ENCODE measurements at places on chromosomes 4 and X. TPM values are rescaled to one million over a fixed set of nuclear protein-coding genes. Genes with fewer than 3 reads are reported as not detected.

CLCN4 gene
- 13.0 TPM for total RNA-seq

SOX3 gene
- 3.4 TPM for total RNA-seq

HMX1 gene
- 3.4 TPM for total RNA-seq

ARHGAP24 gene
- 10.9 TPM for total RNA-seq

MAGEC1 gene
- not detected for total RNA-seq

F11 gene
- 1.0 TPM for total RNA-seq

MID1 gene
- total RNA-seq: 22.4 TPM

OCIAD2 gene
- total RNA-seq: 41.5 TPM

ARR3 gene
- not detected for total RNA-seq

SPANXA1 gene
- not detected for total RNA-seq

INPP4B gene
- 9.0 TPM for total RNA-seq

DNA sequence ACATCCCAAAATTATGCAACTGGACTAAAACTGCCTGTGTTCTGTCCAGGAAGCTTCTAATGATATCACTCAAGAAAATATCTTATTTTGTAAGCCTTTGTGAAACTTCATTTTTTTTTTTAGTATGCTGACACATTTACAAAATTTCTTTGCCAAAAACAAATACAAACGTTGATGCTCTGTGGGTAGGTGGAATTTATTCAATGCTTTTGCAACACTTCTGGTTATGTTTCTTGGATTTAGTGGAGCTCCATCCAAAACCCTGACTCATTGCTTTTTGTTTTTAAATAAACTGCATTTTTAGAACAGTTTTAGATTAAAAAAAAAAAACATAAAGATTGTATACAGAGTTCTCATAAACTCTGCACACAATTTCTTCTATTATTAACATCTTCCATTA, 250.9 kb upstream of the MAOA start:
- DNase-seq: no peak

DNA sequence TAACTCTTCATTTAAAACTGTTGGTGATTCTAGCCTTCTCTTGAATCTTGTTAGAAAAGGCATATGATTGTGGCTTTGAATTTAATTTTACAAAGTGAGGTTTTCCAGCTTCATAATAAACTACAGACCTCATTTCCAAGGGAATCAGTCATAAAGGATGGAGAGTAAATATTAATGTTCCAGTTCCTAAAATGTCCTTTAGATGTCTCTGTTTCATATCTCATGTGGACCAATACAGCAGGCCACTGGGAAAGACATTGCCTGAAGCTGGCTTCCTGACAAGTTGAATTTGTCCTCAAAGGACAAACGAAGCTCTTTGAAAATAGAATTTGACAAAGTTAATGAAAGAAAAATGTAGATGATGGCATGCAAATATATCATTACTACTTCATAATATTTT, 125.4 kb downstream of the ZNF330 start:
- no peak for DNase-seq

DNA sequence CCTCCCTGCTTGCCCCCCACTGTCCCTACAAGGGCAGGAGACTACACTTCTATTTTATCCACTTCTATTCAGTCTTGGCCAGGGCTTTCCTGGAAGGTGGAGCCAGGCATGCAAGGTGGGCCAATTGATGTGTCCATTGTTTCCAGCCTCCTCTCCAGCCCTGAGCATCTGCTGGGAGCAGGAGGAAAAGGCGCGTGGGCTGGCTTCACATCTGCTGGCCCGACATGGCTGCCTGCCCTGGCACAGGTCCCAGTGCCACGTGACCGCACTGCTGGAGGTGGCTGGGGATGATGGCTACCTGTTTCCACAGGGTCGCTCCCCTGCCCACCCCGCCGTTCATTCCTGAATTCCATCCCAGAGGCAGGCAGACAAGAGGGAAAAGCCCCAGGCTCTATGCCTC, 247.7 kb downstream of the AFAP1 start:
- no peak for DNase-seq

DNA sequence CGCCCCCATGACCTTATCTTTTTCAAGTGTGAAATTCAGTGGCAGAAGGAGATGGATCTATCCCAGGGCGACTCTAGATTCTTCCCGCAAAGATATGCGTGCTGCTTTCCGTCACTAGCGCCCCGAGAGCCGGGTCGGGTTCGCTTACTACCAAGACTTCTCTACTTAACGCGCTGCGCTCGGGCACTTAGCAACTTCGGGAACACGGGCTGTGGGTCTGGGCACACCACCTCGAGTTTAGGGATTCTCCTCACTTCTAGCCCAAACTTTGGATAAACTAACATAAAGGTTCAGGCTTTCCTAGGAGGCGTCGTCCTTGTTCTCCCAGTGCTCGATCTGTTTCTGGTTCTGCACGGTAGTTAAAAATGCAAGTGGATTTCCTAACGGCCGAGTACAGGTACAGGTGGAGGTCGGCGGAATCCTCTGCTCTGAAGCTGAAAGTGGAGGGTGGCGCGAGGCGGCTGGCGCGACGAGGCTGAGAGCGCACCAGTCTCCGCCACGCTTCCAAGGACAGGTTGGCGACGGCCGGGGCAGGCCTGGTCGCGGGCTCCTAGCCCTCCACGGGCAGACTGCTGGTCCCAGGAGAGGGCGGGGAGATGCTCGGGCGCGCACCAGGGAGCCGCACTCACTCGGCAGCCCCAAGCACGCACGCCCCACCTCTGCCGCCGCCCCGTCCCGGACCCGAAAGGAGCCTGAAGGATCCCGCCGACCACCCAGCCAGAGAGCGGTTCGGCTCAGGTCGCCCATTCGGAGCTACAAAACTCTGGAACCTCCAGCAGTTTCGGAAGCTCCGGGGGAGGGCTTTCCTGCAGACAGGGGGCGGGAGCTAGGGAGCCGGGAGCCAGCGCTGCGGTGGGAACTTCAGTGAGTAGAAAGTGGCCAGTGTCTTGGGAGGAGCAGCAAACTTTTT, 100.8 kb upstream of the TENM3 start:
- no peak for DNase-seq

DNA sequence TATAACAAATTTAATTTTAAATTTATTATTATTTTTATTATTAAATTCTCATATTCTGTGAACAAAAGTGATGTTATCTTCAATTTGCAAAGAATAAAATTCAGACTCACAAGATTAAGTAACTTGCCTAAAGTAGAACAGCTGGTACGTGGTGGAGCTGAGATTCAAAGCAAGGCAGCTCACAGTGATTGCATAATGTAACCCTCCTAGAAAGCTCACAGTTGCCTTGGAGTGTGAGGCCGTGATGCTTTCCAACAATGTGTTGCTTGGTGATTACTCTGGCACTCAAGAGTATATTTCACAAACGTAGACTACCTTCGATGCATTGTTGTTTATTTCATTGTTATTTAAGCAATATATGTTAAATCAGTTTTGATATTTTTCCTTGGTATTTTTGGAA, 1039.2 kb upstream of the PABPC4L start:
- DNase-seq: no peak

DNA sequence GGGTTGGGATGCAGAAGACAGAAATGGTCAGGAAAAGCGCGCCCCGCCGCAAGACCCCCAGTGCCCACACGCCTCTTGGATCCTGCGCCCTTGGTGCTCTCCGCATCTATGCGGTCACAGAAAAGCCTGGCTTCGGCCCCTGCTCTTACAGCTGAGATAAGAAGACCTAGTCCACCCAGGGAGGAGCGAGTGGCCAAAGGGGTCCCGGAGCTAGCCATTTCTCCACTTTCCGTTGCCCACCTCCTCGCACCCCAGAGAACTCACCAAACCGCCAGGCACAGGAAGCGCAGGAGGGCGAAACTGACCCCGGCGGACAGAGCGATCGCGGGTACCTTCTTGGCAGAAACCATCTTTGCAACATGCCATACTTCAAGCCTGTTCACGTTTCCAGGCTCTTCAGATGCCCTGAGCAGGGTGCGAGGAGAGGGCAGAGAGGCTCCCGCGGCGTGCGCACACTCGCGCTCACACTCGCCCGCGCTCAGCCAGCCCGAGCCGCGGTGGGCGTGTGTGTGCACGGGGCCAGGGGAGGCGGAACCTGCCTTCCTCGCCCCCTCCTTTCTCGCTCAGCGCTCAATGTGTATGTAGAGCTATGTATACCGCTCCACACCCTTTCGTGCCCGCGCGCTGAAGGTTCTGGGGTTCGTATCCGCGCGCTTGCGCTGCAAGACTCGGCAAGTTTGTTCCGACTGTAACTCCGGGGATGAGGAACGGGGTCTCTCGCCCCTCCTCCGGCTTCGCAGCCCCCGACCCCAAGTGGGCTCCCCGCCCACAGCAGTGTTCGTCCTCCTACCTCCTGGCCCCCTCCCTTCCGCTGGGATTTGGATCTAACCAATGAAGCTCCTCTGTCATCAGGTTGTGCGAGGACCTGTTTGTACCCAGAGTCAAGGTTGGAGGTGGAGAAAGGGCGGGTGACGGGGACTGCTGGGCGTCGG, at the start of gene GABRA4:
Gene GABRA4, minus strand, starts transcription at position 507 of the 932 bp plus-strand sequence. Its CDS starts 157 bp downstream, at position 350.
- no peak for DNase-seq

GRCh38 chr4:181845617-181846016, 397.6 kb upstream of the TENM3 start:
- no peak for DNase-seq

- DNase-seq: no peak
These were observed 29.9 kb downstream of the FGFRL1 start for GRCh38 chr4:1041147-1041935.

DNA sequence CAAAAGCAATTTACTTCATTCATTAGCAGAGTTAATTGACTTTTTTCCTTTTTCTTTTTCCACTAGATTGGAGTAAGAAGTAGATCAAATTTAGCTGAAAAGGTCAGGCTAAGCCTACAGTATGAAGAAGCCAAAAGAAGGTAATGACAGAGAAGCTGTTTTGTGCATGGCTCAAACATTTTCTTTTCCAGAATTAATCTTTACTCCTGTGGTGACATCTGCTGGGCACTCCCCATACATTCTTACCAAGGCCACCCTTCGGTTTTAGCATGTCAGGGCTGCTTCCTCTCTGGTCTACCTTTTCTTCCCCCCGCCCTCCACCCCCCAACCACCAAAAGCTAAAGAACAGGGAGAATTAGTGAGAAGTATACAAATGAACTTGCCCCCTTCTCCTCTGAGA, 70.2 kb downstream of the CLDN22 start:
- no peak for DNase-seq

- no peak for DNase-seq
These were observed 16.4 kb downstream of the TCEANC start for GRCh38 chrX:13669246-13669737.

DNA sequence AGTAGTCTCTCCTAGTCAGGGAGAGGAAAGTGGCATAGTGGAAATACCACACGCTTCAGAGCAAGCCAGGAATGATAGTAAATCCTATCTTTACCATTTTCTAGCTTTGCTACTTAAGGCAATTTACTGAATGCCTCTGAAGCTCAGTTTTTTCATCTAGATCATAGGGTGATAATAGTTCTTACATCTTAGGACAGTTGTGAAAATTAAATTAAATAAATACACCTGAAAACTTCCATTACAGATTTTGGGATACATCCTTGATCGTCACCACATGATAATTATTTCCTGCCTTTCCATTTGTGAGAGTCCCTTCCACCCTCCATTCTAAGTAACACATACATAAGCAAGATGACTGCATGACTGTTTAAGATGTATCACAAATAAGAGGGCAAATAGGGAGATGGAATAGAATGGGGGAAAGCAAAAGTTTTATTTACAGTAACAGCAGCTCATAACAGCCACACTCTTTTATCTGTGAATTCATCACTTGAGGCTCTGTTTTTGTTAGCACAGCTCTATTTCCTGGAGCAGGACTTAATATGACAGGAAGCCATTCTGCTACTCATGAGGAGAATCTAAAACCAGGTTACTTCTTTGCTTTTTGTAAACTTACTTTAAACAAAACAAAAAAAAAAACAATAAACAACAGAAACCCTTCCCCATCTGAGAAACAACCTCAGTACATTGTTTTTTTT, 13.4 kb downstream of the P2RY10 start:
- DNase-seq: no peak

DNA sequence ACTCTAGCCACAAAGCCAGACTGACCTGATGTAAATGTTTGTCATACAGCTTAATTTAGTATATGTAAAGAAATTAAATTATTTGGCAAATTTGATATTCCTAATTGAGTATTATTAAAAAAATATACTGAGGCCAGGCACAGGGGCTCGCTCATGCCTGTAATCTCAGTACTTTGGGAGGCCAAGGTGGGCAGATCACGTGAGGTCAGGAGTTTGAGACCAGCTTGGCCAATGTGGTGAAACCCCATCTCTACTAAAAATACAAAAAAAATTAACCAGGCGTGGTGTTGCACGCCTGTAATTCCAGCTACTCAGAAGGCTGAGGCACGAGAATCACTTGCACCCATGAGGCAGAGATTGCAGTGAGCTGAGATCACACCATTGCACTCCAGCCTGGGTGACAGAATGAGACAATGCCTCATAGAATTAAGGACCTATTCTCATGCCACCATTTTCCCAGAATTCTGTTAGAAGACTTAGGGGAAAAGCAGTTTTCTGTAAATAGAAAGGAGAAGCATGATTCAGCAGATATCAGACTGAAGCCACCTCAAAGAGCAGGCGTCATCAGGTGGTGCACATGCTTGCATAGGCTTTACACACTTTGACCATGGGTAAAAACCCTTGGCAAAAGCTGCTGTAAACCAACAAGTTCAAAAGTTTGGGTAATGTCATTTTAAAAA, 6.1 kb downstream of the UBQLN2 start:
- DNase-seq: no peak

GRCh38 chr4:40559585-40560465, 69.8 kb downstream of the RBM47 start:
- DNase-seq: no peak

DNA sequence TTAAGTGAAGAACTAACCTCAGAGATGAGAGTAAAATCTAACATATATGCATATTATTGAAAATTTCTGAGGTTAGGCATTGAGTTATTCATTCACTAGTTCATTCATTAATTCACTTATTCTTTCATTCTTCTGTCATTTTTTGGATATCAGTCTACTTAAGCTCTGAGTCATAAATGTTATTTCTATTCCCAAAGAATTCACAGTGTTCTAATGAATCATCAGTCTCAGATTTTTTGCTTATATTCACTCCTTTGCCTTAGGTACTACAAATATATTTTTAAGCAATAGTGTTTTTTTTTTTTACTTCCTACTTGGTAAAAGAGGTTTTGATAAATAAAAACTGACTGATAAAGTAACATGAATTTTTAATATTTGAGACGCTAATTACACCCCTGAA, 95.2 kb upstream of the DKK2 start:
- no peak for DNase-seq

- no peak for DNase-seq
These were observed 84.2 kb downstream of the CNOT6L start for GRCh38 chr4:77734928-77735327.

- DNase-seq: no peak
These were observed 267.8 kb upstream of the ANKRD50 start for GRCh38 chr4:124980276-124980752.

GRCh38 chrX:15299941-15300851, 15.2 kb downstream of the ASB11 start:
- no peak for DNase-seq

DNA sequence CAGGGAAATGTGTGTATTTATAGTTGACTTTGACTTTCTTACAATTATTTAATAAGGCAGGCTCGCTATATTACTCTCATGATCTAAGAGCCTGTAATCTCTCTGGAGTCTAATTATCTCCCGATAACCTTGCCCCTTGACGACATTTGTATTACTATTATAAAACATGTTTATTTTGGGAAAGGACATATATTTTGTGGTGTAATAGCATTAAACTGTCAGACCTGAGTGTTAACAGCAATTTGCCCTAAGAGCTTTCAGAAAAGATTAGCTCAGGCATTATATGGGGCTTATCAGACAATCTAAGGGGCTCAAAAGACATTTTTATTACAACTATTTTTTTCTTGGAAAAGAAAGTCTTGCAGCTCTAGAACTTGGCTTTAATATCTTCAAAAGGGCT, 427.9 kb upstream of the SLIT2 start:
- no peak for DNase-seq
